ENCODE measurements at places on chromosomes 6 and 20.

GRCh38 chr20:12161734-12162133 lies 244.0 kb downstream of the BTBD3 start:
- no peak for DNase-seq

DNA sequence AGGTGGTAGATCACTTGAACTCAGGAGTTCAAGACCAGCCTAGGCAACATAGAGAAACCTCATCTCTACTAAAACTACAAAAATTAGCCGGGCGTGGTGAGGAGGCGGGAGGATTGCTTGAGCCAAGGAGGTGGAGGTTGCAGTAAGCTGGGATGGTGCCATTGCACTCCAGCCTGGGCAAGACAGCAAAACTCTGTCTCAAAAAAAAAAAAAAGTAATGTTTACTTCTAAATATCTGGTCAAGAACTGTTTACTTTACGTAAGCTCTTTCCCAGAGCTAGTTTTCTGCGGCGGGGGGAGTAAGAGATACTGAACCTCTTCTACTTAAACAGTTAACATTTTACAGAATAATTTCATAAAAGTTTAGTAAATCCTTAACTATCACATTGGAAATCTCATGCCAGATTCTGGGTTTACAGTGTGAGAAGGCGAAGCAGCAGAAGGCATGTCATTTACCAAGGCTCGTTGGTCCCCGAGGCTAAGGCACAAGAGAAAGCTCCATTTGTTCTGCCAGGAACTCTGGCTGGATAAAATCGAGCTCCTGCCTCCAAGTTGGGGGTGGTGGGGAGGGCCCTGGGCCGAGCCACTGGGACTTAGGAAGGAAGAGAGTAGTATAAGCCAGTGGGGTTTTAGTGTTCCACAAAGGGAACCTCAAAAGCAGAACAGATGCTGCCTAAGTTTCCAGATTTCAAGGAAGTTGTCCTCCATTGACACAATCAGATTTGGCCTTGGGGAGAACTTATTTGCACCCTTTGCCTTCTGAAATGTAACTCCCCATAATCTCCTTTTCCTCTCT lies 41.7 kb downstream of the ARFGEF2 start:
- DNase-seq, result no peak

- no peak for DNase-seq
Observed at GRCh38 chr6:19839237-19839546, 2.0 kb downstream of the ID4 start.

DNA sequence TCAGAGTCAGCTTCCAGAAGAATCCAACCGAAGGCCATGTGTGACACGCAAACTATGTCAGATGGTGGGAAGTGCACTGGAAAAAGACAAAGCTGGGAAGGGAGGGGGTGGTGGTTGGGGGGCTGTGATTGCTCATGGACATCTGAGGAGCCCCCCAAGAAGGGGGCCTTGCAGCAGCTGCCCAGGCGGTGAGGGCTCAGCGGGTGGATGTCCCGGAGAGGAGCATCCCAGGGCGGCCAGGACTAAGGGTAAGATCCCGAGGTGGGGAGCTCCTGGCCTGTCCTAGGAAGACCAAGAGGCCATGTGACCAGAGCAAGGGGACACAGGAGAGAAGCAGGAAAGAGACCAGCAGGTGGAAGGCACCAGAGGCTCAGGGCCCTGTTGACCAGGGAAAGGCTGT lies 299.5 kb downstream of the PREX1 start:
- no peak for DNase-seq

DNA sequence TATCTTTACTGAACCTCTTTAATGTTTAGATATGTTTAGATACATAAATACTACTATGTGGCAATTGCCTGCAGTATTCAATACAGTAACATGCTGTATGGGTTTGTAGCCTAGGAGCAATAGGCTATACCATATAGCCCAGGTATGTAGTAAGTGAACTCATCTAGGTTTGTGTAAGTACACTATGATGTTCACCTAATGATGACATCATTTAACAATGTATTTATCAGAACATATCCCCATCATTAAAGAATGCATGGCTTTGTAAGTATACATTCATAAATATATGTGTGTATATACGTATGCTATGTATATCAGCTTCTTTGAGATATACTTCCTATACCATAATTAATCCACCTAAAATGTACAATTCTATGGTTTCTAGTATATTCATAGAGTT lies 631.2 kb upstream of the MAN1A1 start:
- no peak for DNase-seq

- no peak for DNase-seq
Observed at GRCh38 chr6:158752613-158753012, 66.6 kb downstream of the EZR start.

DNA sequence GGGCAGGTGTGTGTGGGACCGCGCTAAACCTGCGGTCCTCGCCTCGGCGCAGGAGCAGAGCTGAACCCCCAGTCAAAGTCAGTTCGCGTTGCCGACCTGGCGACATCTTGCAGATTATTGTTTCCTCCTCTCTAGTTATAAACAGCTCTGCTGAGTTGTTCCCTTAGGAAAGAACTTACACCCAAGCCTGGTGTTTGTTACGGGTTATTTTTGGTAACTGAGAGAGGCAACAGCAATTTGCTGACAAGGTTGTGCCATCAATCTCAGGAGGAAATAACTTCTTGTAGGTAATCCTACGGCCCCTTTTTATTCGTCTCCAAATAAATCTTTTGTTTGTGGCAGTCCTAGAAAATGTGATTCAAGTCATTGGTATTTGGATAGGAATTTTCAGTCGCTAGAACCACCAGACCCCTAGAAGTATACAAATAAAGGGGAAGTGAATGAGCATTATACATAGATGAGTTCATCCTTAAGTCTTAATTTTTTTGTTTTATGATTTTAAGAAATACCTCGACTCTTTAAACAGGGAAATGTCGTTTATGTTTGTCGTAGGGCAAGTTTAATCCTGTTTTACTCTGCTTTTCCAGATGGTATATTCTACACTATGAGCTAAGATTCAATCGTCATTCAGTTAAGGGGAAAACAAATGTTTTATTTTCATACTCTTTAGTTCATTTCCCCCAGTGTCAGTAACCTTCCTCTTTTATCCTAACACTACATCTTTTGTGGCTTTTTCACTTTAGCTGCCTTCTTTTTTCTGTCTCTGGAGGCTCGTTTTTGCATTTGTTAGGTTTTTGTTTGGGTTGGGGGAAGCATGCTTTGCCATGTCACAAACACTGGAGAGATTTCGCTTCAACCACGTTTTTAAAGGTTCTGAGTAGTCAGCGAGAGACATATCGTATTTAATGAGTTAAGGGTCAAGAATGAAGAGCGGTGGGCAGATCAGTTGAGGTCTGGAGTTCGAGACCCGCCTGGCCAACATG lies 1.2 kb downstream of the PM20D2 start:
- DNase-seq, result no peak

GRCh38 chr20:39873286-39873685 lies 815.8 kb downstream of the MAFB start:
- DNase-seq, result no peak

DNA sequence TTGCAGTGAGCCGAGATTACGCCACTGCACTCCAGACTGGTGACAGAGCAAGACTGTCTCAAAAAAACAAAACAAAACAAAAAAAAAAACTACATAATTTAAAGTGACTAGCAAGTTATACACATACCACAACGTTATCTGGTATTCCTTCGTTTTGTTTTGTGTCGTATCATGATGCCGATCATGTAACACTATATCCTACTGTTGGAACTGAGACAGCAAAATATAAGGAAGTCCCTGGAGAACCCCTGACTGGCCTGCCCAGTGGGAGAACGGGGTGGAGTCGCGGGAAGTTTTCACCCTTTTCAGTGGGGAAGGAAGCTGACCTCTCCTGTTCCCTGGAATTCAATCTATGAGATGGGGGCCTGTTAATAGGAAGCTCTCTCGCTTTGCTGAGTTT lies 15.1 kb downstream of the SOX4 start:
- no peak for DNase-seq

All from nephron progenitor cell (in vitro differentiated cells).